ENCODE measurements at places on chromosomes 3 and 15.
A peak's percentile ranks its signal among the peaks of the same experiment; 100 is the strongest.

GRCh38 chr3:458653-459310, 262.2 kb downstream of the CHL1 start:
- no peak for DNase-seq

DNA sequence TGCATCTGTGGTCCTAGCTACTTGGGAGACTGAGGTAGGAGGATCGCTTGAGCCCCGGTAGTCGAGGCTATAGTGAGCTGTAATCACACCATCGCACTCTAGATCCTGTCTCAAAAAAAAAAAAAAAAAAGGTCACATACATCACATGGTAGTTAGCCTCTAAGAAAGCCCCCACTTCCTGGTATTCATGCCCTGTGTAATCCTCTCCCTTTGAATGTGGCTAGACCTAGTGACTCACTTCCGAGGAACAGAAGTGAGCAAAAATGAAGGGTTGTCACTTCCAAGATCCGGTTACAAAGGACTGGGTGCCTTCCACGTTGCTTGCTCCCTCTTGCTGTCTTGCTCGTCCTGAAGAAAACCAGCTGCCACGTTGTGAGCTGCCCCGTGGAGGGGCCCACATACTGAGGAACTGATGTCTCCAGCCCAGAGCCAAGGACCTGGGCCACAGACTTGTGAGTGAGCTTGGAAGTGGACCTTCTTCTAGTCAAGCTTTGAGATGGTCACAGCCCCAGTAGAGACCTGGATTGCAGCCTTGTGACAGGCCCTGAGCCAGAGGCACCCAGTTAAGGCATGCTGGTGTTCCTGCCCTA, 12.6 kb upstream of the LCTL start:
- DNase-seq: no peak

DNA sequence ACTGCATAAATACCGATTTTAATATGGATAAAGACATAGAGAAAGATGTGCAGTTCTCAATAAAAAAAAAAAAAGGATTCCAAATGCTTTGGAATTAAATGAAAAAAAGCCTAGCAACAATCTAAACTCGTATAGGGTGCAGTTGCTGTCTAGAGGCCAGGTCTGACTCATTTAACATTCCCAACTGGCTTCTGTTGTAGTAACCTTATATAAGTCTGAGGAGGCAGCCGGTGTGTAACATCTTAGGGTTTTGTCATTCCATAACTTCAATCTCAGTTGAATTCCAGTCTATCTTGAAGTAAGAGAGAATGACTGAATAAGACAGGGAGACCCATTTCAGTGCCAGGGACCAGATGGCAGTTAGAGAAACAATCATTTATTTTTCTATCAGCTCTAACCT, 6.5 kb downstream of the PDCD10 start:
- DNase-seq: no peak

GRCh38 chr15:42808913-42809312, 72.0 kb upstream of the CDAN1 start:
- no peak for DNase-seq

DNA sequence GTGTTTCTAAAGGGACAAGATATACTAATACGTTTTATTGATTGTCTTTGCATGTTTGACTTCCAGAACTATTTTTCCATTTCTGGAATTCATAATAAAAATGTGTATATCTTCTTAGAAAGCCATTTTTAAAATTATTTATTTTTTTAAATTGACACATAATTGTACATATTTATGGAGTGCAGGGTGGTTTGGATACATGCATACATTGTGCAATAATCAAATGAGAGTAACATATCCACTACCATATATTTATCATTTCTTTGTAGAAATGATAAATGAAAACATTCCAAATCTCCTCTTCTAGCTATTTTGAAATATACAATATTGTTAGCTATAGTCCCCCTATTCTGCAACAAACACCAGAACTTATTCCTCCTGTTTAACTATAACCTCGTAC, 156.5 kb upstream of the ABI3BP start:
- no peak for DNase-seq

GRCh38 chr3:9862391-9863057, 17.5 kb downstream of the CIDEC start:
- peak; percentile 17 for DNase-seq

GRCh38 chr15:74275957-74276356, 39.8 kb downstream of the CCDC33 start:
- DNase-seq: no peak

- no peak for DNase-seq
Measured at GRCh38 chr3:140954576-140954975, 12.9 kb downstream of the SLC25A36 start.

GRCh38 chr3:36840453-36840921, 76.1 kb upstream of the DCLK3 start:
- DNase-seq: no peak

- no peak for DNase-seq
Measured at GRCh38 chr3:149364624-149365023, 12.8 kb downstream of the TM4SF1 start.

- no peak for DNase-seq
Measured at GRCh38 chr3:153242896-153243295, 80.9 kb downstream of the RAP2B start.

DNA sequence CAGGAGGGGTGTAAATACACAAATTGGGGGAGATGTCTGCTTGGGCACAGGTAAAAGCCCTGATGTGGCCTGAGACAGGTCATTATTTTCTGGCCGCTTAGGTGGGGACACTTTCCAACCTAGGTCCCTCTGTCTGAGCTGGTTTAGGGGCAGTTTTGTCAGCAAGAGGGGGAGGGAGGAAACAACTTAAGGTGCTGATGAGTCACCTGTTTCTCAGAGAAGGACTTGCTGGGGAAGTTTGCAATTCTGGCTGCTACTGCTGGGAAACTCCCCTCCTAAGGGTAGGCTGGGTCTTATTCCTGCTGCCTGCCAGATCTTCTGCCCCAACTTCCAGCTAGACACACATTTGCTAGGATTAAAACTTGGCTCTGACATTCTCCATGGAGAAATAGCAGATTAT, 4.8 kb upstream of the RHOV start:
- no peak for DNase-seq

GRCh38 chr3:153350420-153350819, 188.4 kb downstream of the RAP2B start:
- no peak for DNase-seq

GRCh38 chr15:92753591-92753990, 98.0 kb upstream of the FAM174B start:
- DNase-seq: no peak

DNA sequence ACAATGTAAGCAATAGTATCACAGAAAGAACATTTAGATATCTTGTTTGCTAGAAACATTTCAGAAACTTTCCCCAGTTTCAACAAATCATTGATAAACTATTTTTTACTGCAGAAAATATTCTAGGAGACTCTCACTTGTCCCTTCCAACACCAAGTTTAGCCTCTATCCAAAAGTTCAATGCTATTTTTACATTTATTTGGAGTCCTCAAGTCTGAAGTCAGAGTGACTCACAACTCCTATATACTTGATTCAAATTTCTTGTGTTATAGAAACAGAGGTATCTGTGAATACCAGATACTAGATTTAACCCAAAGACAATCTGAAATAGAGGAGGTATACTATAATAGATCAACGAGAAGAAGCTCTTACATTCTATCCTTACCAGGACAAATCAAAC, 49.6 kb downstream of the RFX7 start:
- no peak for DNase-seq

DNA sequence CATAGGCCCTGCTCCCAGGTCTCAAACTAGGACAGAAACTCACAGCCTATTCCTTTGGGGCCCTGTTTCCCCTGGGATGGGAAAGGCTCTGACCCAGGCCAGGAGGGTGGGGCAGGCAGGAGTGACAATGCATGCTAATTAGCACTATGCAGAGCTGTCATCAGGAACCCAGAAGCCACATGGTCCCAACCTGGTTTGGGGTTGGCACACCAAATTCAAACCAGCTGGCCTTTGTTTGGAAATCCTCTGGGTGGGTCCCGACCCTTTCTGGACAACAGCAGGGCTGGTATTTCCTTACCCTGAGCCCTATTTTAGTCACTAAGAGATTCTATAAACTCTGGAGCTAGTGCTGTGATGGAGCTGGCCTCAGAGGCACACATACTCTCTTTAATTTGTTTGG, 166.2 kb downstream of the LRTM1 start:
- DNase-seq: no peak

DNA sequence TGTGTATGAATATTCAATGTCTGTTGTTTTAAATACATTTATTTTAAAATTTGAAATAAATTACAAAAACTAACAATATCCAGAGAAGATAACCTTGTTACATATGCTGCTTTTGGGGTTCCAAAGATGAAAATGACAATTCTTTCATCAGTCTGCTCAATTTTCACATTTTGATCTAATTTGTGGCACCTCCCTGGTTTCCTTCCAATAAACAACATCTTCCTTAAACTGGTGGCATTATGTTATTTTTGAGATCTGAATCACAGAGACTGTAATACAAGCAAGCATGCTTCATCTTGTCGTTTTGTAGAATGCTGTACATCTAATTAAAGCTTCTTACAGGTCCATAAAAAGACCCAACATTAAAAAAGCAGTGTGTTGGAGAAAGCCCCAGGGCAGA, 2.2 kb upstream of the SNRK start:
- DNase-seq: no peak

GRCh38 chr15:89002281-89002761, 85.9 kb upstream of the ABHD2 start:
- DNase-seq: no peak

DNA sequence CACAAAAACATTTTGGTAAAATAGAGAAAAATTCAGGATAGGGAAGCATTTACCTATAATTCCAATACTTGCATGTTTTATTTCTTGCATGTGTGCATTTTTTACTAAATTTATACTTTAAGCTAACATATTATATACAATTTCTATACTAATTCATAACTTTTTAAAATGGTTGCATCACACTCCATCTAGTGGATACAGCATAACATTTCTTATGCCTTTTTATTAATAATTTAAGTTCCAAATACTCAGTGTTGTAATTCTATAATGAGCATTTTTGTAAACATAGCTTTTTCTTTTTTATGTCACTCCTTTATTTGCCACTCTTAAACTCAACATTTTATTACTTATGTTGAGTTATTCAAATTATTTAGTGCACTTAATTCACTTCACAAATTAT, 477.7 kb downstream of the ZBBX start:
- no peak for DNase-seq

- DNase-seq: no peak
Measured at GRCh38 chr3:157441102-157441624, 4.5 kb downstream of the PTX3 start.

DNA sequence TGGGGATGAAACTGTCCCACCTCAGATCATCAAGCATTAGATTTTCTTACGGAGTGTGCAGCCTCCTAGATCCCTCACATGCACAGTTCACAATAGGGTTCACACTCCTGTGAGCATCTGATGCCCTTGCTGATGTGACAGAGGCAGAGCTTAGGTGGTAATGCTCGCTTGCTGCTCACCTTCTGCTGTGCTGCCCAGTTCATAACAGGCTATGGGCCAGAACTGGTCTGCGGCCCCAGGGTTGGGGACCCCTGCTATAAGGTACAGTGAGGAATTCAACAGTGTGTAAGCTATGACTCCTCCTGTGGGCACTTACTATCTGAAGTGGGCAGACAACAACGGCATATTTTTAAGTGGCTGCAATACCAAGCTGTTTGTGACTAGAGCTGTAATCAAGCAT, 187.9 kb upstream of the BHLHE40 start:
- DNase-seq: no peak

GRCh38 chr3:143118630-143119008, 952 bp upstream of the CHST2 start:
- DNase-seq: no peak

- DNase-seq: no peak
Measured at GRCh38 chr3:52109611-52110301, 44.5 kb downstream of the POC1A start.

- DNase-seq: no peak
Measured at GRCh38 chr3:127408022-127408683, 120.3 kb upstream of the PRR20G start.

DNA sequence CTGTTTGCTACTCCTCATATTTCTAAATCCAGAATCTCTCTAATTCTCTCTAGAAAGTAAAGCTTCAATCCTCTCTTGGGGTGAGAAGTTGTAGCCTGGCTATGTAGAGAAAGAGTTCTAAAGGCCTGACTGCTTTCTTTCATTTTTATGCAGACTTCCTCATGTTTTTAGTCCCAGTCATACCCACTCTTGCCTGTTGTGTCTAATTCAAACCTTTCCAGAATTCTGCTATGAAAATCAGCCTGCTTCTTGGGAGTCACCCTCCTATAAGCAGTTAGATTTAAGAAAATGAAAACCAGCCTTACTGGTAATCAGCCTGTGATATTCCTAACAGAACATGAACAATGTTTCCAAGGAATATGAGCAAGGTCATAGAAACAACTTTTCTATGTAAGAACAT, 14.8 kb upstream of the ZNF639 start:
- DNase-seq: no peak

- no peak for DNase-seq
Measured at GRCh38 chr3:44340058-44340395, 1.5 kb downstream of the TCAIM start.

GRCh38 chr15:41284427-41285177, 47.8 kb downstream of the OIP5 start:
- DNase-seq: no peak

DNA sequence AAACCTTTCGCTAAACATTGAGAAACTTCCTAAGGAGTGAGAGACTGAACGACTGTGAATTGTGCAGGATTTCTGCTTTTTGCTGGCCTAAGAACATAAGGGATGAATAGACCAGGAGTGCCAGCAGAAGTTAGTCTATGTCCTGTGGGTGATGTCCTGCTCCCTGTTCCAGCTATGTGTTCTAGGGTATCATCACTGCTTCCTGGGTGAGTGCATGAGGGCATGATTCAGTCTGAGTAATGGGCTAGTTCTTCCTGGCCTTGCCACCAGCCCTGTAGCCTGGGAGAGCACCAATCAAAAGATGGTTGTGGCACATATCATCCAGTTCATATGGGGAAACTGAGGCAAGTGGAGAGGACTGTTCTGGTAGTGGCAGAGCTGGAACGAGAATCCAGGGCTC, 153.9 kb upstream of the TPM1 start:
- DNase-seq: no peak

DNA sequence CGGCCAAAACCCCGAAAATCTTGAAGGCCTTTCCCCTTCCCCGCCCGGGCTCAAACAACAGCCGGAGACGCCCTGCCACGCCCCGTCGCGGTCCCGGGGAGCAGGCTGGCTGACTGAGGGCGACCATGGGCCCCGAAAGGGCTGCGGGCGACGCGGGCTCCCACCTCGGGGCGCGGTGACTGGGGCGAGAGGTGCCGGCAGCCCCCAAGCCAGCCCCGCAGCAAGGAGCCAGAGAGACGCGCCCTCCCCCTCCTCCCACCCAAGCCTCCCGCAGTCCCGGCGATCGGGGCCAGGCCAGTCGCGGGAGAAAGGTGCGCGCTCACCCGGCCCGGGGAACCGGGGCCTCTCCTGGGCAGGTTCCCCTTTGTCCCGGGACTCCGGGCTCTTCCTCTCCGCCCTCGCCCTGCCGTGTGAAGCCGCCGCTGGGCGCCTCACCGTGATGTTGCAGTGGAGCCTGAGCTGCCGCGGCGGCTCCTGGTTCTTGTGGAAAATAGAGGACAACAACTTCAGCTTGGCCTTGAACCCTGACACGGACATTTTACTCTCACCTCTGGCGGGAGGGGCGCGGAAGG, 30.6 kb upstream of the ZSCAN2 start:
- DNase-seq: peak; percentile 40

Data from stimulated activated CD4-positive, alpha-beta T cell treated with anti-CD3 and anti-CD28 coated beads, Interleukin-1b, Interleukin-23, amount 100 ng/mL, for 4 hours (primary cell).